ENCODE measurements at places on chromosomes 5 and 9.

GRCh38 chr5:12003680-12004079, 99.4 kb upstream of the CTNND2 start:
- no peak for DNase-seq

DNA sequence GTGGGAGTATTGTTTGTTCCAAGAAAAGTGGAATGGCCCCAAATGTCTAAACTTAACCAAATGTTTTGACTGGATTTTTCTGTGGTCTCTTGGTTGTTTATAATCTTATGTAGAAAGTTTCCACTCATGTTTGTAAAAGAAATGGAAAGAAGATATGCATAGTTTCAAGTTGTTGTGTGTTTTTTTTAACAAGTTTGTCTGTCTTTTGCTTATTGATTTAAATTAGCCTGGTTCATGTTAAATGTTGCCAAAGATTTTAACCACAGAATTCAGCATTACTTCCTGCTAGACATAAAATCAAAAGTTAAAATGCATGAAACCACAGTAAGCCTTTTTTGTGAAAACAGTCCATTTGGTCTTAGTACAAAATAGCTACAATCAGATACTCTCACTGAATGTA, 14.0 kb downstream of the PPWD1 start:
- DNase-seq = no peak

DNA sequence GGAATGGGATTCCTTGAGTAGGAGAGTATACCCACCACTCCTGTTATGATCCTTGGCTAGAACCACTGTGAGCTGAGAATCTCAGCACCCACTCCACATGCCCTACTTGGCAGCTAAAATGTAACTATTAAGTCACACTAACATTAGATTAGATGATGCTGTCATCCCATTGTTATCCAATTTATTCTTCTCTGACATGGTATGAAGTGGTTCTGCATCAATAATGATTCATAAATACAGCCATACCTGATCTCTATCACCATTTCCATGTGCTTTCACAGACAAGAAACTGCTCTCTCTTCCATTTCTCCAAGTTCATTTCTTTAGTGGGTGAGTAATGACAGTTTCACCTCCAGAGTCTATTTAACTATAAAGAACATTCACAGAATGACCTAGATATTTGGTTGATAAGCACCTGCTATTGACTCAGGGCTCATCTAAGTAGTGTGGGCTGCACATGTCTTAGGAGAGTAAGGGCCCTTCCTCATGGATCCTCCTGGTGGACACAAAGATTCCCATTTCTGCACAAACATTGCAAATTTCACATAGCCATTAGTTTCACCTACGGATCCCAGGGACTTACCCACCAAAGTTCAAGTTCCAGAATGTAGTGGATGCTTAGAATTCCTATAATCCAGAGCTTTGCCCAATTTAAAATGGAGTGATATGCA, 187.9 kb downstream of the EBF1 start:
- no peak for DNase-seq

- no peak for DNase-seq
Observed at GRCh38 chr9:2872250-2872930, 28.5 kb upstream of the PUM3 start.
